ENCODE measurements at places on chromosomes 4 and X.

DNA sequence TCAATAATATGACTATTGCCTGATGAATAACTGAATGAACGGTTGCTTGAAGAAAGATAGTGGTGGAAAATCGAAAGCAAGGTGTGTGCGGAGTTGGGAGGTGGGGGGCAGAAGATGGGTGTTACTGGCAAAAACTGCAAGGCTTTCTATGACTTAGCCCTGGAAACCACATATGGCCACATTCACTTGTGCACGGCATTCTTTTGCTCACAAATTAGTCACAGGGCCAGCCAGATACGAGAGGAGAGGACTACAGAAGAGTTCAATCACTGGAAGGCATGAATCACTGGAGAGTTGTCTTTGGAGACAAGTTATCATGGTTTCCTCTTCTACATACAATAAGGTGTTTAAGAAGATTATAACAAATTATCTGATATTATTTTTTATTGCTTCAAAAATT lies 626.5 kb upstream of the CPEB2 start:
- no peak overlapping the region for H3K27ac ChIP-seq
- H3K36me3 ChIP-seq = no peaks in the 10 kb centered on the region
- no peaks in the 10 kb centered on the region for H3K4me1 ChIP-seq

- no peaks in the 10 kb centered on the region for H3K36me3 ChIP-seq
- no peaks in the 10 kb centered on the region for H3K27me3 ChIP-seq
- no peaks in the 10 kb centered on the region for H3K4me1 ChIP-seq
- H3K4me3 ChIP-seq = no peak overlapping the region
- no peak for DNase-seq
- no peak overlapping the region for H3K27ac ChIP-seq
Observed at GRCh38 chr4:58064653-58065052, 954.5 kb upstream of the IGFBP7 start.

DNA sequence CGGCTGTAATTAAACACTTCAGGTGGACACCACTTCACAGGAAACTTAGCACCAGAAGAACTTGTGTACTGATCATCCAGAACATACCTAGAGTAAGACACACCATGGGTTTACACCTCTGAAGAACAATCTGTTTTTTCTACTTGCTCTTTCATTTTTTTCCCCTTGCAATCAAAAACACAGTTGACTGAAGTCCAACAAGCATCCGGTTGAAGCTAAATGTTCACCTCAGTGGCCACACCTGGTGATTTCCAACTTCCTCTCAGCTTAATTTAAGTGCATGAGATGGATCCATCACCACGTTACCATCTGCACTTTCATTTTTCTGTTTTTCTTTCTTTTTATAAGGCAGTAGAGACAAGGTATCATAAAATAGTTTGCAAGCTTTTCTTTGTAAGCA lies 4.9 kb upstream of the TXK start:
- no peak for DNase-seq
- H3K4me3 ChIP-seq = peak overlapping the region; percentile 47
- H3K4me1 ChIP-seq = peaks cover 57% of the 10 kb centered on the region
- H3K27ac ChIP-seq = no peak overlapping the region

GRCh38 chr4:185966997-185967775 lies 101.8 kb upstream of the TLR3 start:
- DNase-seq = no peak
- no peaks in the 10 kb centered on the region for H3K36me3 ChIP-seq
- H3K27me3 ChIP-seq = peaks cover 12% of the 10 kb centered on the region
- no peak overlapping the region for H3K27ac ChIP-seq
- no peaks in the 10 kb centered on the region for H3K4me1 ChIP-seq

DNA sequence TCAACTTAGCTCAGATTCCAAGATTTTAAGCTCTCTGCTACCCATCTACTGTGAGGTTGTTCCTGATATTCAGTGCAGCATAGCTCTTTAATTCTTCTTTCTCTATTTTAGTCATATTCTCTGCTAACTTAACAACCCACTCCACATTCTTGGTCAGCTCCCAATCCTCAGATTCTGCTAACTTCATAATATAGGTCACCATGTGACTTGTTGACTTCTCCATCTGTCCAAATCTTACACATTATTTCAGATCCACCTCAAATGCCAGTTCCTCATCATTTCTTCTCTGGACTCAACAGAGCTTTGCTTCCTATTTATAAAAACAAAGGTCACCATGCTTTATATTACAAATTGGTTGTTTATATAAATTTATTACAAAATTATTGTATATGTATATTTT lies 29.3 kb upstream of the RXFP1 start:
- H3K27me3 ChIP-seq = peaks cover 7% of the 10 kb centered on the region
- DNase-seq = no peak
- H3K4me3 ChIP-seq = no peak overlapping the region
- no peaks in the 10 kb centered on the region for H3K4me1 ChIP-seq
- peaks cover 3% of the 10 kb centered on the region for H3K36me3 ChIP-seq
- no peak overlapping the region for H3K27ac ChIP-seq

Data from T-helper 17 cell (primary cell).